ENCODE measurements at places on chromosomes 7 and 10.

DNA sequence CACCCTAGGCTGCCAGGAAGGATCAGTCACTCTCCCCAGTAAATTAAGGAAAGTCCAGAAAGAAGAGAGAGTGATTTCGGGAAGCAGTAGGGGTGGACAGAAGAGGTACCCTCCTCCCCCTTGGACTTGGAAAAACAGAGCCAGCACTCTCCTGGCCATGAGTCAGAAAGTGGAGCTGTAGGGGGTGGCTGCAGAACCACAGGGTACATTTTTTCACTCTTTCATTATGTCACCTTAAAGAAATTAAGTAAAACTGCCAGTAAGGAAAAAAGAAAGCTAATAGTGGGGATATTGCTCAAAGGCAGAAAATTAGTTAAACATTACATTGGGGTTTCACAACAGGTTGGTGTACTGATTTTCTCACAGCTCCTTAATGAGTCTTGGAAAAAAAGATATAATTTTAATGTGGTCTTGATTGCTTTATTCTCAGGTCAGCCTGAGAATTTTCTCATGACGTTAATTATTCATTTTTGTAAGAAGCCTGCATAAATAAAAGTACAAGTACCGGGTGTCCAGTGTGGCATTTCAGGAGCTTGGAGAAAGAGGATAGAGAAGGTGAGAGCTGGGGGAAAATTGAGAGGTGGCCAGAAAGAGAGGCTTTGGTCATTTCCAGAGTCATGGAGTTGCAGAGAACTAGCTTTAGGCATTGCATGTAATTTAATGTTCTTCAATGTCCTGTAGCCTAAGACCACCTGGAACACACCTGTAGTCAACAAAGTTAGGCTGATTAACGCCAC, 23.2 kb upstream of the AOAH start:
- DNase-seq = no peak

GRCh38 chr7:104150470-104150869, 57.3 kb downstream of the ORC5 start:
- DNase-seq = no peak

- no peak for DNase-seq
Observed at GRCh38 chr10:43444897-43445466, 8.1 kb downstream of the ZNF487 start.

- DNase-seq = no peak
Observed at GRCh38 chr10:132804785-132805426, 19.0 kb upstream of the NKX6-2 start.

DNA sequence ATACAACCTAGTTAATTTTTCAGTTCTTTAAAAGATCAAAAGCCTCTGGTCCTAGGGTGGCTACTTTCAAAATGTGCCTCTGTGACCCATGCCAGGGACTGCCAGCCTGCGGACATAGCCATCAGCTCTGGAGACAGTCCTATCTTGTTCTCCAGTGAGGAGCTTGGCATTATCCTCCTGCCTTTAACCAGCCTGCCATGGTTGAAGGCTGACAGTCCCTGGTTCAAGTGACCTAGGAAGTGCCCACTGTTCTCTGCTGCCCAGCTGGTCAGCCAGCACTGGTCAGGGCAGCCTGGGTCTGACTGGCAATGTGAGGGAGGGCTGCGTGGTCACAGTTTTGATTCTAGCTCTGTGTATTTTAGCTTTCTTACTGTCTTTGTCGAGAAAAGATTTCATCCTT, 18.1 kb upstream of the ARHGAP22 start:
- DNase-seq = no peak

- no peak for DNase-seq
Observed at GRCh38 chr7:55641273-55641691, 69.0 kb upstream of the VOPP1 start.

GRCh38 chr7:5388273-5388901, 35.2 kb downstream of the TNRC18 start:
- DNase-seq = no peak

DNA sequence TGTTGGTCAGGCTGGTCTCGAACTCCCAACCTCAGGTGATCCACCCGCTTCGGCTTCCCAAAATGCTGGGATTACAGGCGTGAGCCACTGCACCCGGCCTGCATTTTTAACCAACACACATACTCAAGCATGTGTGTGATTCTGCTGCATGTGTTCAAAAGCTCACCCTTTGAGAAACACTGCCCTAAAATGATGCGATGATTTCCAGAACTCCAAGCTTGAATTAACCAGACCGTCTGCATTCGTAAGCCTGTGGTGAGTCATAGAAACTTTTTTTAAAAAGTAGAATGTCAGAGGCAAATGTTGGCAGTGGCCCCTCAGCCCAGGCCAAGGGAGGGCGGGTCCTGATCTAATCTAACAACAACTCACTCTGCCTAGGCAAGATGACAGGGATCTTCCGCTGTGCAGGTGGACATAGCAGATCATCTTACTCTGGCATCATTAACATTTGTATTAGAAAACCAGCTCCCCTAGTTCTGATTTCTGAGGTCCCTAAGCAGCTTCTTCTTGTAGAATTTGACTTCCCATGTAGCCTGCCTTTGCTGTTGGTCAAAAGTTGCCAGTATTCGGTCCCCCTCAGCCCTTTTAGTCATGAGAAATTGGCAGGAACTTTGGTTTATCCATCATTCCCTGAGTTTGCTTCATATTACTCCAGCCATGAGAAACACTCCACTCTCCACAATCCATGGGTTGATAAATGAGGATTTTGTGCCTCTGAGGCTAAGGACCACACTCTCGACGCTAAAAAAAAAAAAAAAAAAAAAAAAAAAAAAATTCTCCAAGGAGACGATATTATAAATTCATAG, 190.4 kb downstream of the SKIDA1 start:
- DNase-seq = no peak

GRCh38 chr7:157429680-157430224, 92.9 kb downstream of the DNAJB6 start:
- no peak for DNase-seq

DNA sequence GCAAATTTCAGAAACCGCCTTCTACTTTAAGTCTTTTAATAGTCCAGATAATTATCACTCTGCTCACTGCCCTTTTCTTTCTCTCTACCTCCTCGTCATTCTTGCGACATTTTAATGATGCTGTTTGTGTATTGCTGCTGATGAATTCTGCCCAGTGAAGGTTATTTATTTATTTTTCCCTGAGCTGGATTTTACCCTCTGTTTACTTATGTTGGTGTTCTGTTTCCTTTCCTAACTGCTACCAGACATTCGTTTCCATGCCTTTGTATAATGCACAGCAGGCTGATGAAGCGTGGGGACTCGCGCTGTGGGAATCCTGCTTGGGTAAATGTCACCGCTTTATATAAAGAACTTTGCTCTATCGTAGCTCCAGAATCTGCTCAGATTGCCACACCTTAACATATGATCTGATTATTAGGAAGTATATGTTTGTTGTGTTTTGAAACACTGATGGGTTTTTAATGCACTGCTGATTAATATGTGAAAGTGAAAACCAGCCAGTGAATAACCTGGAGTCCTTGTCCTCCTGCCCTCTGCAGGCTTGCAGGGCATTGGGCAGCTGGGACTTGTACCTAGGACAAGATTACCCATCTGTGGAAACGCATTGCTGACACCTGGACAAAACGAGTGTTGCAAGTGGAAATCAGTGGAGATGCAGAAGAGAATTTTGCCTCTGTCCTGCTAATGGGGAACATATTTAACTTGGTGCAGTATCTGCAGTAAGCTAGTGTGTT, 291.5 kb downstream of the SDK1 start:
- DNase-seq = no peak

DNA sequence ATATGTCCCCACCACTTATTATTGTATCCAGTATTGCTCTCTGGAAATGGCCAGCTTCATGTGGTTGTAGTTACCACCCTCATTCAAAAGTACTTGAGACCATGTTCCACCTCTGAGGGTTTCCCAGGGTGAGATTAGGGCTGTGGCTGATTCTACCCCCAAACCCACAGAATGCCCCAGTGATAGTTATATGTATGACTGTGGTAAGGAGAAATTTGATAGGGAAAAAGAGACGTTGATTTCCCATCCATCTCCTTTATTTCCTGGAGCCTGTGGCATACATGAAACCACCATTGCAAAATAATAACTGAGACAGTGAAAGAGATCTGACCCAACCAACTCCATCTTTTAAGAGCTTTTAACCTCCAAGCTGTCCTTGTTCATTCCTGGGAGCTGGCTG, 25.2 kb downstream of the ARL5B start:
- DNase-seq = no peak

DNA sequence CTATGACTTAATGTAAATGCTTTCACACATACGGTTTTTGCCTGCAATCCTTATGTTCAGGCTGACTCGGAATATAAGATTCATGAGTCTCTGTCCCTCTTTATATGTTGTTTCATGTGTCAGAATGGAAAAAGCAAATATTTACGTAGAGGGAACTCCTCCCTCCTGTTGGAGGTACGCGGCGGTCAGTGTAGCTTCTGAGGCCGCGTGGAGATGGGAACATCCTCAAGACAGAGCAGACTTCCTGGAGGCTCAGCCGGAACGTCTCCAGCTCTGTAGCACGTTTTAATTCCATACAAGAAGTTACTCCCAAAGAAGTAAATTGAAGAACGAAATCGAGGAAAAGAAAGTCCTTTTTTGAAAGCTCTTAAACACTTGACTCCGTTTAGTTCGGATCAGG, 248.3 kb downstream of the EBF3 start:
- no peak for DNase-seq

GRCh38 chr7:24783698-24784097, 26.4 kb upstream of the GSDME start:
- DNase-seq = no peak

DNA sequence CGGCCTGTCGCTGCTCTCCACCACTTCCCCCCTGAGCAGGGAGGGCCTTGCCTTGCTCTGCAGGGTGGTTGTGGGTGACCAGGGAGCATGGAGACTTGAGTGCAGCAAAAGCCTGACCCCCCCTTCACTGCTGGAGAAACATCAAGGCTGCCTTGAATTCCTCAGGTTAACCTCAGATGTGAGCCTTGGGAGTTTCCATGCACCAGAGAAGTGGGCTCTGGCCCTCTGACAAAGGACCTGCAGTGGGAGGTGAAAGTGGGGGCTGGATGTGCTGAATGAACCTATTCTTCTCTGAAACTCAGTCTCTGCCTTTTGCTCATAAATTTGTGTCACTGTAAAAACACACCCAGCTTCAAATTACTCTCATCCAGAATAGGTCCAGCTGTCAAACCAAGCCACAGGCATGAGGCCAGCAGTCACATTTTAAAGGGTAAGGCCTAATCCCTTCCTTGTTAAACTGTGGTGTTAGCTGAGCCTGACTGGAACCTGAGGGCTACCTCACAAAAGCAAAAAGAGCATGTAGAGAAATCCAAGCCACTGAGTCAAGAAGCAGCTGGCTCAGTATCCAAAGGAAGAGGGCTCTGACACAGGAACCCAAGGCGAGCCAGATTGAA, 356.8 kb downstream of the CCSER2 start:
- DNase-seq = no peak

GRCh38 chr10:123538401-123539320, 127.5 kb upstream of the GPR26 start:
- DNase-seq = no peak

DNA sequence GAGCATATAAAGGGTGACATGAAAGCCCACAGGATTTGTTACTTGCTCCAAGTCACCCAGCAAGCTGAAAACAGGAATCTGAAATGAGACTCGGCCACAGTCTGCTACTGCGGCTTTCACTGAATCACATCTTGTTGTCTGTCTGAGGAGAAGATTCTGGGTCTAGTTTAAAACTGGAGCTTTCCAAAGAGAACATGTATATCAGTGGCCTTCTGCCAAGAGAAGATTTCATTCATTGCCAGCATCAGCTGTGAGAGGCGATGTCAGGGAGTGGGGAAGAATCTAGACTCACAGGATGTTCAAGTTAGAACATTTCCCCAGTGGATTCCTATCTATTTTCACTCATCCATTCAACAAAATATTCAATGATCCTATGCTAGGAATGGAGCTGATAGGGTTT, 122.8 kb downstream of the GALNT17 start:
- no peak for DNase-seq

- DNase-seq = no peak
Observed at GRCh38 chr10:11506247-11506789, 105.1 kb downstream of the USP6NL start.

DNA sequence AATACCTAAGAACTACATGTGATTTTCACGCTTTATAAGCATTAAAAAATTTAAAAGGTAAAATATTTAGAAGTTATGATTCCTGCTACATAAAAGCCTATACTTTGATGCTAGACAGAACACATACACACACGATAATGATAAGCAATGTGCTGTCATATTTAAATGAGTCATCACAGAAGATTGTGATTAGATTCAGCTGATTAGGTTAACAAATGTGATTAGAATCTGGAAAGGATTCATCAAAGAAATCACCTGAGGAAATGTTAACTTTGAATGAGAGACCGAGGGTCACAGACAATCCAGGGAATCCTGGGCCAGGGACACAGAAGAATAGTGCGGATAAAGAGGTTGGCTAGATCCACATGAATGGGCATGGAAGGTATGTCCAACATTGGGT, 42.0 kb upstream of the CYP2C18 start:
- DNase-seq = no peak

DNA sequence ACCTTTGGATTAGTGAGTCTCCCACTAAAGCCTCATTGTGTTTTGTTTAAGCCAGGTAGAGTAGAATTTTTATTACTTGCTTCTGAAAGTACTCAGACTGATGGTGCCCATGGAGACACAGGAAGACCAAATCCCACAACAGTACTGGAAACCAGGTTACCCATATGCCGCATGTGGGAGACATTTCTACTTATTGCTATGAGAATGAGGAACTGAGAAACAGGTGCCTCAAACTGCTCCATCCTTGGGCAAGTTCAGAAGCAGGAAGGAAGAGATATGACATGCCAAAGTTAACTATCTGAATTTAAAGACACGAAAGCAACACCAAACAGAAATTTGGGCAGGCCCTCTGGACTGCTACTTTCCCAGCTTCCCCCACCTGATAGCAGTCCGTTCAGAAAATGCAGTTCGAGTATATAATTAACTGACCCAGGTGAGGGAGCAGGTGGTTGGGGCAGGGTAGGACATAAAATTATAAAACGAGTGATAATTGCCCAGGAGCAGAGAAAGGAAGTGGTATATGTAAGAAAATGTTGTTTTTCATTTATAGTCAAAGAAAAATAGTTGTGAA, 382.3 kb upstream of the MTPN start:
- DNase-seq = no peak

DNA sequence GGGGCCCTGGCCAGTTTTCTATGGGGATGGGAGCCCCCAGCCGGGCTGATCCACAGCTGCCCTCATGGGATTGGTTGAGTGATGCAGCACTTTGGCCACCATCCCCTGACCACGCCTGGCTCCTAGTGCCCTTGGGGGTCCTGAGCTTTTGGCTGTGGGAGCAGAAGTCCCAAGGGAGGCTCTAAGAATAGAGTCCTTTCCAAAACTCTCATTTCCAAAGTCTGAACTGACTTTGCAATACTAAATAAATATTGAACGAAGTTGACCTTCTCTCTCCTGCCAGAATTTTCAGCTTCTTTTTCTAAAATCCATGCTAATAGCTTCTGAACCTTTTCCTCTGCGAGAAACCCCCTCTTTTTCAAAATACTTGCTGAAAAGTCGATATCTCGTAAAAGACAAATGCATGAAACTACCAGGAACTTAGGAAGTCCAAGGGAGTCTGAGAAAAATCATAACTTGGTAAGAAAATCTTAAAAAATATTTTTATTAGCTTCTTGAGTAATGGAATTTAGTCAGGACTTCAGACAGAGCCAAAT, 62.7 kb upstream of the IGFBP3 start:
- DNase-seq = no peak

- DNase-seq = no peak
Observed at GRCh38 chr10:6595499-6595898, 15.4 kb upstream of the PRKCQ start.

All from stimulated activated CD4-positive, alpha-beta T cell treated with anti-CD3 and anti-CD28 coated beads, Interleukin-12 subunit alpha, Interleukin-12 subunit beta, amount 100 ng/mL, for 48 hours (primary cell).